Panc1 (cell line): ENCODE measurements at places on chromosomes 16 and 17.

GRCh38 chr17:57898487-57899311 is 48.9 kb upstream of the MRPS23 start:
- no peak for DNase-seq

DNA sequence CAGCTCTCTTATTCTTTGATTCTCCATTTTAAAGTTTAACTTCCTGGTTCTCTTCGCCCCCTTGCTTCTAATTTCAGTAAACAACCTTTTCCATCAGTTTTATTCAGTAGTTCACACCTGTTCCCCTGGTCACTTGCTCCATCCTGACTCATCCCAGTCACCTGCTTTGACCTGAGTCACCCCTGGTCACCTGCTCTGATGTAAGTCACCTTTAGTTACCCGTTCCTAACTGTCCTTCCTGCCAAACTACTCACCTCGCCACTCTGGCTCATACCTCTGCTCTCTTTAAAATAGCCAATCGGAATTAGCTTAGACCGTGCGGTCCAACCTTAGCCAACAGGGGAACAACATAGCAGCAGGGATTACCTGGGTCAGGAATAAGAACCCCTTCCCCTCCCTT is 4.7 kb upstream of the NLRC5 start:
- no peak for DNase-seq

DNA sequence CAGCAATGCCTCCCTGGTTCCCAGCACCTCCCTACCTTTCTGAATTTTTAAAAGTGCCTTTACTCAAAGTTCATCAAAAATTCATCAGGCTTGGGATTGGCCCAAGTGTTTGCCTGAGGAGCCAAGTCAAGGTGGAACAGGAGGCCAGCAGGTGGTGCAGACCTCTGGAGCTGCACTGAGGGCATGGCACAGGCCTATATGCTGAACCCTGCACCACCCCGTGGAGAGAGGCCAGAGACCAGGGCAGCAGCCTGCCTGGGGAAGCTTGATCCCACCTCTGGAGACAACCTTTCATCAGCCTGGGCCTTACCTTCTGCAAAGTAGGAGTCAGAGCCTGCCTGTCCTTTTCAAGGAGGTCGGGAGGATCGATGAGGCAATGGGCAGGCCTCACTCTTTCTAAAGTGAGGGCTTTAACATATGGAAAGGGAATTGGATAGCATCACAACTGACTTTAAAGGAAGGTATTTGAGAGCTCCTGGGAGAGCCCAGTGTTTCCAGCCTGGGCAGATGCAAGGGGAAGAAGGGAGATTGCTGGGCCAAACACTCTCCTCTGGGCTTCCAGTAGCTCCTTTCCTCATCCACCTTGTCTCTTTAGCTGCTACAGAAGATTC is 31.8 kb upstream of the TMEM132E start:
- DNase-seq = no peak

DNA sequence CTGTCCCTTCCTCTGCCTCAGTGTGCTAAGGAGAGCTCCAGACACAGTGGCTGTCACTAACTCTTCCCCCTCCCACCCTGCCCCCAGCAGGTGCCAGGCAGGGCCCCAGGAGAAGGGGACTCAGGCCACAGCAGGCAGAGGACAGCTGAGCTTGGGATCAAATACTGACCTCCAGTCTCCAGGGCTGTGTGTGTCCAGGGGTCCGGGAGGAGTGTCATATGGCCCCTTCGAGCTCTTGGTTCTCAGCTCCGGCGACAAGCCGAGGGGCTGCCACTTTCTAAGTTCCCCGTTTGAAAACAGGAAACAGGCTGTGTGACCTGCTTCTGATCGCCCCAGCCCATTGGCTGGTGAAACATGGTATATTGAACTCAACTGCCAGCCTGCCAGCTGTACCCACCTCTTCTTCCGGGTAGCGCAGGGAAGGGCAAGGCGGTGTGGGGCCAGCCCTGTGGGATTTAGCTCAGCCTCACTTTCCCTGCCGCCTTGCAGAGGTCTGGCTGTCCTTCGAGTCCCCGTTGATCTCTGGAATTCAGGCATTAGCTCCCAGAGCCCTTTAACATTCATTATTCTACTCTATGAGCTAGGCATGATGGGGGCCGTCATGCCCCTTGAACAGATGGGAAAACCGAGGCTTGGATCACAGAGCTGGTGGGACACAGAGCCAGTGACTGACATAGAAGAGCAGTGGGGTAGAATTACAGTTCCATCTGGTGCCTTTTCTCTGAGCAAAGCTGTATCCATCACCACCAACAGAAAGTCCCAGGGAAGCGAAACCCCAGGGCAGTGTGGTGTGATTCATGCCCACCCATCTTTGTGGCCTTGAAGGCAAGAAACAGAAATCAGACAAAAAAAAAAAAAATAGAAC is at the start of gene SNX20:
TSS of gene SNX20 (minus strand) at position 292 of the 865 bp plus-strand sequence. CDS start 3,786 bp downstream, outside the sequence.
- no peak for DNase-seq

- DNase-seq = no peak
Observed at GRCh38 chr16:66649636-66650205, 45.2 kb downstream of the CMTM3 start.

- DNase-seq = no peak
Observed at GRCh38 chr17:44348234-44348987, 3.3 kb downstream of the GRN start.
